ENCODE measurements at places on chromosomes 6 and 20.

- DNase-seq = no peak
These were observed 359.6 kb downstream of the LAMA2 start for GRCh38 chr6:129242546-129242945.

- DNase-seq = no peak
These were observed 6.6 kb upstream of the SOX18 start for GRCh38 chr20:64055893-64056638.

DNA sequence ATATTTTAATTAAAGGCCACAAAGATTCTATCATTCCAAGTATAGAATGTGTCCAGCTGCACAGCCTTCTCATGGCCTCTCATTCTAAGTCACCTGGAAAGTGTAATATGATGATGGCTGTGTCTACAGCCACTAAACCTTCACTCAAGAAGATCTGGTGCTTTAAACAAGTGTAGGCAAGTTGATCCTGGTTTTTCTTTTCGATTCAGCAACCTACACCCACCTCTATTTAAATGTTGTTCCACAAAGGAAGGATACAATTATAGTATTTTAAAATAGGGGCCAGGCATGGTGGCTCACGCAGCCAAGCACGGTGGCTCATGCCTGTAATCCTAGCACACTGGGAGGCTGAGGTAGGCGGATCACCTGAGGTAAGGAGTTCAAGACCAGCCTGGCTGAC is 25.5 kb upstream of the DST start:
- DNase-seq = no peak

- DNase-seq = peak; percentile 24
These were observed 411.1 kb downstream of the HDGFL1 start for GRCh38 chr6:22980446-22980845.

DNA sequence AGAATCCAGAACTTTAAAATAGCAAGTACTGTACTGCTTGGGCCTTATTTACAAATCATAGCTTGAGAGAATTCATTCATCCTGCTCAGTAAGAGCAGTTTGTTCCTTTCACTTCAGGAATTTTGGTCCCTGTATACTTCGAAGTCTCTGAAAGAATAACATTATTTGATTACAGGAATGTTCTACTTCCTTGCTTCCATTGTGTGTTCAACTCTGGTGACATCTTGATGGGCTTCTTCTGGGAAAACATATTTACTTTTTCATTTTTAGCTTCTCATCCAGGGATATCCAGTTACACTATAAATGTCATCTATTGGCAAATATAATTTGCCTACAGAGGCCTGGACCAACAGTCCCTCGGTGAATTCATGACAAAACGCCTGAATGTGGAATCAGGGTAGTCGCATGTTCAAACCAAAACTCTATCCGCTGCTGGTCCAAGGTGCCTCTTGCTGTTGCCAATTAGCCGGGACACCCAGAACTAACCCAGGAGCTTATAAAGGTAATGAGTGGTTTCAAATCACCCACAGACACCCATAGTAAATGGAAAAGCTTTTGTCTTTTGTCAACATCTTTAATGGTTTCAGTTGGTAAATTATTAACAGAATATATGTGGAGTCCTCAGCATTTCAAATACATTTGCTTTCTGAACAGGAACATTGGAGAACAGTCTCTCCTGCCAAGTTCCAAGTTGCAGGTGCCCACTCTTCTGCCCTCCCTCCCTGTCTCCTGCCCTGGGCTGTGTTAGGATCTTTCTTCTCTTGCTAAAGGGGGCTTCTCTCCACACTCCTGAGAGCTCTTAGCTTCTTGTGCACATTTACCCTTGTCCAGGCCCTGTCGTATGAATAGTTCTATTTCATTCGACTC is 162.5 kb upstream of the CITED2 start:
- DNase-seq = no peak

- DNase-seq = no peak
These were observed 146.5 kb downstream of the ZDHHC14 start for GRCh38 chr6:157527471-157527907.

- DNase-seq = no peak
These were observed 90.1 kb upstream of the PAK5 start for GRCh38 chr20:9928955-9929354.

GRCh38 chr6:75098709-75099108 is 107.1 kb downstream of the COL12A1 start:
- no peak for DNase-seq

DNA sequence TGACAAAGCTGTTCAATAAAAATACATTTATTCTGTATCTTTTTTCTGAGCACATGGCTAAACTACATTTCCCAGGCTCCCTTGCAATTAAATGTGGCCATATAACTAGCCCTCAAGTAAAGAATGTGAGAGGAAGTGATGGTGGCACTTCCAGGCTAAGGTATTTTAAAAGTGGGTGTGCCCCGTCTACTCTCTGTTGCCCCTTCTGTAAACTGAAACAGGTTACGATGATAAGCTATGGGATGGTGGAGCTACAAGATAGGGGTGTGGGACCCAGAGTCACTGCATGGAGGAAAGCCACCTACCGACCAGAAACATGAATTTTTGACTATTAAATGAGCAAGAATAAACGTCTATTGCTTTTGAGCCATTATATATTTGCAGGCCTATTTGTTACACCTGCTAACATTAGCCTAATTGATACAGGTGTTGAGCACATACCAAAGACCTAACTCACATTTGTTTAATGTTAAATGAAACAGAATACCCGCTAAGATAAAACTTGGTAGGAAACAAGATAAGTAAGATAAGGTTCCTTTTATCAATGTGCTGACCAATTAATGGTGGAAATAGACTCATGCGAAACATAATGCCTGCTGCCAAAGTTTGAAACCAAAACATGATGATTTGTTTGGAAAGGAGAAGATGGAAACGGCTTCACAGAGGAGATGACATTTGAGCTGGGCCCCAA is 3.1 kb downstream of the FYN start:
- peak; percentile 56 for DNase-seq
